Stimulated activated naive CD4-positive, alpha-beta T cell (primary cell): ENCODE measurements at places on chromosomes 13 and 19.

DNA sequence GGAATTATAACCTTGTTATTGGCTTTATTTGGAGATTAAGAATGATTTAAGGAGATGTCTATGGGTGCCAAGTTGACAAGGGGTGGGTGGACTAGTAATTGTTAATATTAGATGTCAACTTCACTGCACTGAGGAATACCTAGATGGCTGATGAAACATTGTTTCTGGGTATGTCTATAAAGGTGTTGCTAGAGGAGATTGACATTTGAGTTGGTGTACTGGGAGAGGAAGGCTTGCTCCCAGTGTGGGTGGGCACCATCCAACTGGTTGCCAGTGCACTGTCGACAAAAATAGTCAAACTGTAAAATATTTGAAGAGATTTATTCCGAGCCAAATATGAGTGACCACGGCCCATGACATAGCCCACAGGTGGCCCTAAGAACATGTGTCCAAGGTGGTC, 378.8 kb downstream of the NDFIP2 start:
- DNase-seq: no peak

- DNase-seq: no peak
Measured at GRCh38 chr19:57052081-57052480, 67.7 kb upstream of the USP29 start.

DNA sequence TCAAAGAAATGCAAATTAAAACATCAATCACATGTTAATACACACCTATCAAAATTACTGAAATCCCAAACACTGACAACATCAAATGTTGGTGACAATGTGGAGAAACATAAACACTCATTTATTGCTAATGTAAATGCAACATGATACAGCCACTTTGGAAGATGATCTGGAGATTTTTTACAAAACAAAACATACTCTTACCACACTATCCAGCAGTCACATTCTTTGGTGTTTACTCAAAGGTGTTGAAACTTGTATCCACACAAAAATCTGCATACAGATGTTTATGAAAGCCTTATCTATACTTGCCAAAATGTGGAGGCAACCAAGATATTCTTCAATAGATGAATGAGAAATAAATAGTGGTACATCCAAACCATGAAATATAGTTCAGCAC, 1219.5 kb upstream of the PCDH20 start:
- no peak for DNase-seq

- no peak for DNase-seq
Measured at GRCh38 chr19:43395561-43395960, 19.1 kb upstream of the TEX101 start.

GRCh38 chr13:46520166-46520565, 32.8 kb upstream of the LRCH1 start:
- DNase-seq: no peak
